ENCODE measurements at places on chromosomes 4 and X.

GRCh38 chr4:156568041-156568440 is 403.6 kb downstream of the PDGFC start:
- no peak for DNase-seq

DNA sequence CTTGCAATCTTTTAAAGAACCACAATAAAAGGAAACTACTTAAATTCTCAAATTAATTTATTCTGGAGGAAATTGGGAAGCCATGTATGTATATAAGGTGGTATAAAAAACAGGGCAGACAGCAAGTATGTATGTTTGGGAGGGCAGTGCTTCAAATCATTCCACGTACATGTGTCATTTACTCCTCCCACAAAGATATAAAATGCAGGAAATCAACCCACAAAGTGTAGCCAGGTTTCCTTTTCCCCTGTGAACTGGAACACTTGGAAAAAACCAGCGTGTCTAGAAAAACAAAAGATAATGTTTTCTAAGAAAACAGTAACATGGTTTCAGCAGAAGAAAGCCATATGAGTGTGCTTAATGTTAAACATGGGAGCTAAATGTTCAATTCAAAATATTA is 156.7 kb upstream of the FAM47A start:
- DNase-seq = no peak

DNA sequence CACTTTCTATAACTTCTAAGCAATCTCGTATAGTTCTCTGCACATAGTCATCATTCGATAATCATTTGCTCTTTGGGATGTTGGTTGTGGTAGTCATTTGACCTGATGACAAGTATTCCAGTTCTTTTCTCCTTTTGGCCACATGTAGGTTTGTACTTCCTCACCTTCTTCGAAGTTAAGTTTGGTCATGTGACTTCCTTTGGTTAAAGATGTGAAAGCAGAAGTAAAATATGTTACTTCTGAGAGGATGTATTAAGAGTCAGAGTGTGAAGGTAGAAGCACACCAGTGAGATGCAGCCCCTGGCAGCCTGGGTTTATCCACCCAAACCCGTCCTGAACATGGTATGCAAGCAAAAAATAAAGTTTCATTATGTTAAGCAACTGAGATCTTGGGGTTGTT is 48.9 kb upstream of the ZNF518B start:
- no peak for DNase-seq

DNA sequence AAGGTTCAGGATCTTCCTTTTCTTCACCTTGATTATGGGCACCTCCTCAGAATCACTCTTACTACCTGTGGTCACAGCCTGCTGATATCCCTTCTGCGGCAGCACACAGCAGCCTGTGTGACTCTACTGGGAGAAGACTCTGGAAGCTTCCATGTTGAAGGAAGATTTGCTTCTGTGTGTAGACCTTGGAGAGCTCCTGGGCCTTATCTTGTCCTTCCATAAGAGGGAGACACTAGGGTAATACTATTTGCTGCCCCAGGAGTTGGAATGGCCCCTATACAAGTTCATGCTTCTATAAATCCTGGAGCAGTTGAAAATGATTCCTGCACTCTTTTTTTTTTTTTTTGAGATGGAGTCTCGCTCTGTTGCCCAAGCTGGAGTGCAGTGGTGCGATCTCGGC is 10.2 kb upstream of the SUPT20HL1 start:
- no peak for DNase-seq

GRCh38 chrX:19899217-19899788 is 11.9 kb upstream of the SH3KBP1 start:
- no peak for DNase-seq

DNA sequence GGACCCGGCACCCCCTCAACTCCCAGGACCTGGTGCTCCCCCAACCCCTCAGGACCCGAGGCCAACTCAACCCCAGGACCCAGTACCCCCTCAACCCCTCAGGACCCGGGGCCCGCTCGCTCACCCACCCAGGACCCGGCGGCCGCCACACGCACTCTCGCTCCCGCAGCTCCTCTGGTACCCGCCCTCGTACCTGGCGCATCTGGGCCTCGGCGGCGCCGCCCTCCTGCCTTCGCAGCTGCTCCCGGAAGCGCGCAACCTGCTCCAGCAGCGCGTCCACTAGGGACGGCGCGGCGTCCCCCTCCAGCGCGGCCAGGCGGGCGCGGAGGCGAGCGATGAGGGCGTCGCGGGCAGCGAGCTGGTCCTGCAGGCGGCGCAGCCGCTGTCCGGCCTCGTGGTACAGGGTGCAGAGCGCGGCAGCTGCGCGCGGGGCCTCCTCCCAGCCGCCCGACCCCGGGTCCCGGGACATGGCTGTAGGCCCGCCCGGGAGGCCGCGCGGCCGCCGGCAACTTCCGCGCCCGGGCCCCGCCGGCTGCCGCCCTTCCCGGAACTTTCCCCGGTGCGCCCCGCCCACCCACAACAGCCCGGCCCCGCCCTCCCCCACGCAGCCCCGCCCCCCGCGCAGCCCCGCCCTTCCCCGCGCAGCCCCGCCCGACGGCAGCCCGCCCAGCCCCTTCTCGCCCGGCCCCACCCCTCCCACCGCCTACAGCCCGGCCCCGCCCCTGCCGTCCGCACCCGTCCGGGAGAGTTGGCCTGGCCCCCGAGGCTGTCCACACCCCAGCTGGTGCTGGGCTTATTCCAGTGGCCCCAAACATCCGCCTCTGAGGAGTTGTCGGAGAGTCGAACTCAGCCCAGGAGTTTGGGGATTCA is at the start of gene TNIP2:
TSS of gene TNIP2 (minus strand) at position 516 of the 870 bp plus-strand sequence. CDS start at position 469, 47 bp downstream.
- DNase-seq = peak; percentile 63

DNA sequence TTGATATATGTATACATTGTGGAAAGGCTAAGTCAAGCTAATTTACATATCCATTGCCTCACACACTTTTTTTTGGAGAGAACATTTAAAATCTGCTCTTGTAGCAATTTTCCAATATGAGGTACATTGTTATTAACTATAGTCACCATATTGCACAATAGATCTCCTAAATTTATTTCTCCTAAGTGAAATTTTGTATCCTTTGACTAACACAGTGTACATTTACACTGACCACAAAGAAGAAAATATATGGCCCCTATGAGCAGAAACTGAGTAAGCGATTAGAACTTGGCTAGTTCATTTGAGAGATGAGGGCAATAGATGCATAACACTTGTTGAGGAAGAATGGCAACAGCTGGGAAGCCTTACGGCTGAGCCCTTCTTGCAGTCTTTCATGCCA is 20.3 kb upstream of the GUCY1B1 start:
- no peak for DNase-seq

GRCh38 chr4:1027915-1028238 is 16.5 kb downstream of the FGFRL1 start:
- no peak for DNase-seq

GRCh38 chrX:39764441-39764914 is 333.3 kb downstream of the BCOR start:
- DNase-seq = no peak

DNA sequence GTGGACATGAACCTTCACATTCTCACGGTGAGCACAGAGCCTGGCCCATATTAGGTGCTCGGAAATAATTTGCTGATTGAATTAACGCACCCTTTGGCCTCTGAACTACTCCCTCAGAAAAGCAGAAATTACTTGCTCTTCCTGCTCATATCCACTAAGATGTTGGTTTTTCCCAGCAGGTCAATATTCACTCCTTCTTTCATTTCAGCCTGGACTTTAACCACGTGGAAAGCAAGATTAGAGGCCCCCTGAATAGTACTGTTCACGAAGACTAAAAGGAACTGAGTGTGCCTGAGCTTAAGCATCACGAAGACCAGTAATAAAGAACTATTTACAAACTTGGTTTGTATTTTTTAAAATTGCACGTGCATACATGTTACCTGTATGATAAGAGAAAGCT is 9.9 kb downstream of the MTNR1A start:
- no peak for DNase-seq

DNA sequence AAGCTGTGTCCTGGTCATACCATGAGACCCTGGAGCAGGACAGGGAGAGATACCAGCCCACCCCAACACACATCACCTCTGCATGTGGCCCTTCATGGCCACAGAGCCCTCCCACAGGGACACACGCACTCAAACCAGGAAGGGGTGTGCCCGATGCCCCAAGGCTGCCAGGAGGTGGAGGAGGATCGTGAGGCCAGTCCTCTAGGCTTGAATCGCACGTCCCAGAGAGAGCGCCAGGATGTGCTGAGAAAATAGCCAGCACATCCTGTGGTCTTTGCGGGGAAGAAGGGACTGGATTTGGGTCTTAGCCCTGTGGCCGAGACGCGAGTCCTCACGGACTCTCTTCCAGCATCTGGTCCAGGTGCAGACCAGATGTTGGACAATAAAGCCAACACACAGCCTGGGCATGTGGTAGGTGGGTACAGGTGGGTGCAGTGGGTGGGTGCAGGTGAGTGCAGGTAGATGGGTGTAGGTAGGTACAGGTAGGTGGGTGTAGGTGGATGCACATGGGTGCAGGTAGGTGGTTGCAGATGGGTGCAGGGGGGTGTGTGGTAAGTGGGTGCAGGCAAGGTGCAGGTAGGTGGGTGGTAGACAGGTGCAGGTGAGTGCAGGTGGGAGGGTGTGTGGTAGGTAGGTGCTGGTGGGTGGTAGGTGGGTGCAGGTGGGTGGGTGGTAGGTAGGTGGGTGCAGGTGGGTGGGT is 94.3 kb upstream of the AFAP1 start:
- no peak for DNase-seq

Data from stimulated activated CD4-positive, alpha-beta T cell treated with anti-CD3 and anti-CD28 coated beads, Interleukin-1b, Interleukin-23, amount 100 ng/mL, for 1 hour (primary cell).